Colonic mucosa (tissue), 4 donors: ENCODE measurements at places on chromosomes 7 and 10.

GRCh38 chr7:44318332-44318731 lies 7.1 kb downstream of the CAMK2B start:
- DNase-seq: no peak

DNA sequence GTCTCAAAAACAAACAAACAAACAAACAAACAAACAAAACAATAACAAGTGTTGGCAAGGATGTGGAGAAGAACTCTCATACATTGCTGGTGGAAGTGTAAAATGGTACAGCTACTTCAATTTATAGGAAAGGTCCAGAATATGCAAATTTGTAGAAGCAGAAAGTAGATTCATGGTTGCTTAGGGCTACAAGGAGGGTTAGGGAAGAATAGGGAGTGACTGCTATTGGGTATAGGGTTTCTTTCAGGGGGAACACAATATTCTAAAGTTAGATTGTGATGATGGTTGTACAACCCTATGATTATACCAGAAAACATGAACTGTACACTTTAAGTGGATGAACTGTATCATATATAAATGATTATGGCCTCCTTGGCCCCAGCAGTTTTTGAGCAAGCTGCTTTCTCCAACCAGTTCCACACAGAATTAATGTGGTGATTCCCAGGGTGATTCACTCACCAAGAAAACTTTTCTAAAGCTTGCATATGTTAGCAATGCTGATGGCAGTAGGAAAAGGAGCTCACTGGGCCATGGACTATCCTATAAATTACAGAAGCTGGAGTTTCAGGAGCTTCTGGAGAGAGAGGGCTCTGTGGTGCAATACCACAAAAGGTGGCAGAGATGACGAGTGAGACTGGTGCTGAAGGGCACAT lies 52.8 kb upstream of the KCNIP2 start:
- no peak for DNase-seq

DNA sequence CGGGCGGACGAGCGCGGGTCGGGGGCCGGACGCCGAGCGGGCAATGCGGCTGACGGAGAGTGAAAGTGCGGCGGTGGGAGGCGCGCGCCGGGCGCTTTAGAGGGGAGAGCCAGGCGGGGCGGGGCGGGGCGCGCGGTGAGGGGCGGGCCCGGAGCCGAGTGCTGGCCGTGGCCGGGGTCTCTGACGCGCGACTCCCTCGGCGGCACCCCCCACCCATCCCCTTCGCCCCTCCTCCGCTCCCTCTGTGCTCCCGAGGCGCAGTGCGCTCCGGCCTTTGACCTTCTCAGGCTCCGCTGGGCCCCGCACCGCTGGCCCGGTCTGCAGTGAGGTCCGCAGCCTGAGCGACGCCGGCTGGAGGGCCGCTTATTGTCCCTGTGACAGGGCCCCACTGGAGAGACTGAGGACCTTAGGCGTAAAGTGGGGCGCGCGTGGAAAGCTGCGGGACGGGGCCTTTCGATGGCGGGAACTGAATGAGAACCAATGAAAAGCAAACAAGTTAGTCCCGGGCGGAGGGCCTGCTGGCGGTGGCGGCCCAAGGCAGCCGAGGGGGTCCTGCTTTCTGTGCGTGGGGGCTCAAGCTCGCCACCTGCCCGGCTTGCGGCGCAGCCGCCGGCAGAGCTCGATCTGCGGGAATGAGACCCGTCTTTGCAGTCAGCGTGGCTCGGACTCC lies at the start of gene CXCL12:
Gene CXCL12, minus strand, starts transcription at position 72 of the 670 bp plus-strand sequence. CDS start 92 bp downstream, outside the sequence.
- peak; percentile 29 for DNase-seq

DNA sequence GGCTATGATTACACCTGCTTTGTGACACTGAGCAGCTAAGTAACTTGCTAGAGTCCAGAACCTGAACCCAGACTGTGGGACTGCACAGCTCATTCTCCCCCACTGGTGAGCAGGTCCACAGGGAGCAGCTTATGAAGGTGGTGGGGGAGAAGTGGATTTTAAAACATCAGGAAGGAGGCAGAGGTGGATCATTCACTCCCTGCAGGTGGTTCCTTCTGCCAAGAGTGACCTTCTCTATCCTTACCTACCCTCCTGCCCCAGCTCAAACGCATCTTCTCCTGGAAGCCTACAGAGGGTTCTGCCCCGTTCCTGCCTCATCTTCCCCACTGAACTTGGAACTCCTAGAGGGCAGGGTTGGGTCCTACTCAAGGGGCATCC lies 539 bp upstream of the FAM241B start:
- no peak for DNase-seq

DNA sequence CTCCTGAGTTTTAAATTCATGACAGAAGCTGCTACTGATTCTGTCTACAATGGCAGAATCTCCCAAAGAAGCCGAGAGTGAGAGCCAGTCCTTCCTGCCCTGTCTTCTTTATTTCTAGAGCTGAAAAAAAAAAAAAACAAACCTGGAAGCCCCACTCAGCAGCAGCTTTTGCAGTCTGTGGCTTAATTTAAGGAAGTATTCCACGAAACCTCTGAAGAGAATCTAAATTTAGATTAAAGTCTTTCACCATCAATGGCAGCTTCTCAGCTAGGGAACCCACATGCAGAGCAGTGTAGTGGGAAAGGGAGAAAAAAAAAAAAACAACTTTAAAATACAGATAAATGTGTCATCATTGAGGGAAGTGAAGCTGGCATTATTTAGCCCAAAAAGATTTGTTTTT lies 23.4 kb downstream of the SMURF1 start:
- no peak for DNase-seq

- DNase-seq: no peak
Measured at GRCh38 chr10:17366705-17367104, 87.7 kb downstream of the ST8SIA6 start.
